ENCODE measurements at places on chromosomes 12 and 14.

DNA sequence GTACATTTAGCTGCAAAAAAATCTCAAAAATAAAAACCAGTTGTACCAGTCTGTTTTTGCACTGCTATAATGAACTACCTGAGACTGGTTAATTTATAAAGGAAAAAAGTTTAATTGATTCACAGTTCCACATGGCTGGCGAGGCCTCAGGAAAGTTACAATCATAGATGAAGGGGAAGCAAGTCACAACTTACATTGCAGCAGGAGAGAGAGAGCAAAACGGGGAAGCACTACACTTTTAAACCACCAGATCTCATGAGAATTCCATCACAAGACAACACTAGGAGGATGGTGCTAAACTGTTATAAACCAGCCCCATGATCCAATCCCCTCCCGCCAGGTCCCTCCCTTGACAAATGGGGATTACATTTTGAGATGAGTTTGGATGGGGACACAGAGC lies 186.0 kb downstream of the TMTC3 start:
- DNase-seq: no peak

DNA sequence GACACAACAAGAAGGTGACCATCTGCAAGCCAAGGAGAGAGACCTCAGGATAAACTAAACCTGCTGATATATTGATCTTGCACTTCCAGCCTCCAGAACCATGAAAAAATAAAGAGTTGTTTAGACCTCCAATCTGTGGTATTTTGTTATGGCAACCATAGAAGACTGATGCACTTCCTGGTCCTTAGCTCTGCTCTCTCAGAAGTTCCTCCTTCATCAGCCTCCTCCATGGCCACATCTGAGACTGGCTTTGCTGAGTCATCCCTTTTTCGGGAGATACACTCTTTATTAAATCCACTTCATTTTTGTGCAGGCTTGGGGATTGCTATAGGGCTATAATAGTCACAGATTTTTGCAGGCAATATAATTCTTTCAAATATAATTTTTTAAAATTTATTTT lies 89.6 kb upstream of the ATF7IP start:
- DNase-seq: no peak

- DNase-seq: no peak
These were observed 60.2 kb downstream of the STAB2 start for GRCh38 chr12:103647267-103647666.

DNA sequence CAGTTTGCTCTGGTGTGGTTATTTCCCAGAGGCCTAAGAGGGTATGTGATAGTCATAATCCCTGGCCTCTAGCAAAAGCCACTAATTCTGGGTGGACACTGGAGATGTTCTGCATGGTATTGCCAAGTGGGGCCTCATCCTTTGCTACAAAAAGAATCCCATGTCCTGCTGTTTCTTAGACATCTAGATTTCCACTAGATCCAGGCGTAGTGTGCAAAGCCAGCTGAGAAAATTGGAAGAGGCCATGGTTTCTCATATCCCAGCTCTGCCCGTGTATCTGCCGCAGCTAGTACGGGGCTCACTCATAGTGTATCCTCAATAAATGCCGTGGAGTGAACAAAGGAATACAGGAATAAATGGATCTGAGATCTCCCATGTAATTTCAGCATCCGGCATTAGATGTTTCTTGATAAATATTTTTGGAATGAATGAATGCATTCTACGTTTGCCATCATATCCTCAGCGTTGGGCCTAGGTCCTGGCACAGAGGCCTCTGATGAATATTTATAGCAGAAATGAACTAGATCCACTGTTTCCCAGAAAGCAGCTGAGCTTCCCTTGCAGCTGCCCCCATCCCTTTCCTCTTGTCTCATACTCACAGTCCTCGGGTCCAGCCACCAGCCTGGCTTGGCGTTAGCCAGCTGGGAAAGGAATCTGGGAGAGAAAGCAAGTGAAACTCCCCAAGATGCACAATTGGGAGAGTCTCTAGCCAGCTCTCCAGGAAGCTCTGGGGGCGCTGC lies 76.3 kb upstream of the NOS1 start:
- DNase-seq: no peak

GRCh38 chr12:63307849-63308248 lies 156.8 kb upstream of the AVPR1A start:
- DNase-seq: no peak

DNA sequence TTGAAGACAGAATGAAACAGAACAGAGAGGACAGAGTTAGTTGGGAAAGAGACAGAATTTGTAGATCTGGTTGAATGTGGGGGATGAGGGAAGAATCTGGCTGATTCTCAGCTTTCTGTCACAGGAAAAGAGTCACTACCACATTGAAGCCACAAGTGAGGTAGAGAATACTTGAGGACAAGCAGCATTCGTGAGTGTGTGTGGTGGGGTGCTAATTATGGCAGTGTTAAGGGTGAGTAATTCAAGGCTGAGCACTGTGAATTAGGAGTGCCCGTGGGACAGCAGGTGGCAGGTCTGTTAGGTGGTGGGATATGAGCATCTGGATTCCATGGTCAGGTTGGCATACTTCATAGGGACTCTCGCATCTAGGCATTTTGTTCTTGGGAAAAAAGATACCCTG lies 347.4 kb upstream of the PRICKLE1 start:
- DNase-seq: no peak

DNA sequence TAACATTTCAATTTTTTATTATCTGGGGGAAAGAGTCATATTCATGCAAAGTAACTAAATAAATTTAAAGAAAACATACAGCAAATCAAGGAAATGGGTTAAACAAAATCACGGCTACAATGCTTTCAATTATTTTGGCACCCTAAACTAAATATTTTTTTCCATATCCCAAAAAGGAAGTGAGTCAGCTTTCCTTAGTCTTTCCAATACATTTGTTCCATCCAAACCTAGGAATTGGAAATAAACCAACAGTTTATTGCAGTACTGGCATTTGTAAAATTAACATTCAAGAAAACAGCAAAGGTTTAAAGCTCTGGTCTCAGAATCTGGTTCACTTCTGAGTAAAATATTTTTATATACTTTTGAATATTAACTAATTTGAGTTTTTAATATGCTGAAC lies 89.2 kb downstream of the BCL2L14 start:
- no peak for DNase-seq

GRCh38 chr12:116896411-116896924 lies 14.3 kb upstream of the FBXW8 start:
- no peak for DNase-seq

DNA sequence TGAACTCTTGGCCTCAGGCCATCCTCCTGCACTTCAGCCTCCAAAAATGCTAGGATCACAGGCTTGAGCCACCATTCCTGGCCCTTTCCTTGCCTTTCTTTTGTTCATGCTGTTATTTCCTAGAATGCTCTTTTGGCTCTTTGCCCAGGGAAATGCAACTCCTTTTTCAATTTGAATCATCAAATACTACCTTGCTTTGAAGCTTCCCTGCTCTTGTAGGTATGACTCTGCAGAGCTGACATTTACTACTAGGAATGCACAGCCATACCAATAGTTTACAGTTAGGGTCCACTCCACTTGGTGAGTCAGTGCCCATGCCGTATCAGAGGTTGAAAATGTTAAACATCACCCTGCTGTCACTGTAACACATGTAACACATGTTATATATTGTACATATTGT lies 107.0 kb upstream of the CRY1 start:
- no peak for DNase-seq

GRCh38 chr12:120095736-120096135 lies 20.8 kb downstream of the RAB35 start:
- no peak for DNase-seq

DNA sequence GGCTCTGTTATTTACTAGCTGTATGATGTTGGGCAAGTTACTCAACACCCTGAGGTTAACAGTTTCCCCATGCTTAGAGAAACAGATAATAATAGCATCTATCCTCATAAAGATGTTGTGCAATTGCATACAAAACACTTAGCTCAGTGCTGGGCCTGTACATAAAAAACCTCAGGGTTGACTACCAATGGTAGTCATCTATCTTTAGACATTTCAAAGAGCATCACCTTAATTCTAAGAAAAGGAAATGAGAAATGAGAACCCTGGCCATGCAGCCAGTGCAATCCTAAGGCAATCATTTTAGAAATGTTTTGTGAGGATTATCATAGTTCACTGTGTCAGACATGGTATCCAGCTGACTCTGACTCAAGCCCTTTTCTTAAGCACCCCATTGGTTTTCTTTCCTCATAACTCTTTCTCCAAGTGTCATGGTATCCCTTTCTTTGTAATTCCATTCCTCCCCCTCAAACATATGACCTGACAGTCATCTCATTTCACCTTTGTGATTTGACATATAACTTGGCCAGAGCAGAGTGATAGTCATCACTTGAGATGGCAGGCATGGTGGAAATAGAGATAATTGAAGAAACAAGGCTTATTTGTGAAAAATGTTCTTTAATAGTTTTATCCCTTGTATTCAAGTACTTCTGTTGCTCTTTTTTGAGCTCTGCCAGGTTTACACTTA lies 29.5 kb upstream of the OSBPL8 start:
- DNase-seq: no peak

DNA sequence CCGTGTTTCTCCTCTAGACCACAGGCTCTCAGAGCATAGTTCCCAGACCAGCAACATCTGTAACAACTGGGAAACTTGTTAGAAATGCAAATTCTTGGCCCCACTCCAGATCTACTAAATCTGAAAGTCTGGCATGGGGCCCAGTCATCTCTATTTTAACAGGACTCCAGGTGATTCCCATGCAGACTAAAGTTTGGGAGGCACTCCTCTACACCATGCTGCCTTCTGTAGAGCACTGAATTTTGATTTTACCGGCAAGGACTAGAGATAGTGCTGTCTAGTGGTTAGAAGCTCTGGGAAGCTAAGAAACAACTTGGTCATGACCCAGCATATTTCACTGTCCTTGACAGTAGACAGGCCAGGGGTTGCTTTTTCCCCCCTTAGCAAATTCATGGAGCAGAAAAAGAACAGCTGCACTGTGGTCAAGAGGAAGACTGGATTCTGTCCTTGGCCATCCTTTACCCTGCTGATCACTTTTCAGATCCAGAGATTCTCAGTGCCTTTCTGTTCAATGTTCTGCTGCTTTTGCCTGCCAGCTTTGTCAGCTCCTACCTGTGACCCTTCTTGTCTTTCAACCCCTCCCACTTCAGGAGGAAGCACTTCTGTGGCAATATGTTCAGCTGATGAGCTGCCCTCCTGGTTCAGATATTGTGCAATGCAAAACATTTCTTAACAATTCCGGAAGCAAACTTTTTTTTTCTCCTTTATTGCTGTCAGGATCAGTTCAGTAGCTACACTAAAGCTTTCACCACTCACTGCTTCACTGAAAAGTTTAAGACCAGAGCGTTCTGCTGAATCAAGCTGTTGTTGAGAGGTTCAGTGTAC lies 133.8 kb upstream of the NUDT4 start:
- DNase-seq: no peak

- DNase-seq: no peak
These were observed 55.7 kb upstream of the BCL11B start for GRCh38 chr14:99327458-99328250.

GRCh38 chr14:24378981-24379906 lies 11.3 kb downstream of the NFATC4 start:
- no peak for DNase-seq

- peak; percentile 22 for DNase-seq
These were observed 100.8 kb downstream of the PPM1A start for GRCh38 chr14:60349663-60350365.

GRCh38 chr14:20419419-20419818 lies 6.1 kb upstream of the TEP1 start:
- DNase-seq: no peak

- peak; percentile 42 for DNase-seq
These were observed 107.0 kb downstream of the PTCSC3 start for GRCh38 chr14:36069535-36069900.

GRCh38 chr12:52442600-52443061 lies 8.5 kb upstream of the KRT75 start:
- DNase-seq: peak; percentile 60

GRCh38 chr12:80778005-80778541 lies 61.4 kb downstream of the MYF5 start:
- DNase-seq: no peak

DNA sequence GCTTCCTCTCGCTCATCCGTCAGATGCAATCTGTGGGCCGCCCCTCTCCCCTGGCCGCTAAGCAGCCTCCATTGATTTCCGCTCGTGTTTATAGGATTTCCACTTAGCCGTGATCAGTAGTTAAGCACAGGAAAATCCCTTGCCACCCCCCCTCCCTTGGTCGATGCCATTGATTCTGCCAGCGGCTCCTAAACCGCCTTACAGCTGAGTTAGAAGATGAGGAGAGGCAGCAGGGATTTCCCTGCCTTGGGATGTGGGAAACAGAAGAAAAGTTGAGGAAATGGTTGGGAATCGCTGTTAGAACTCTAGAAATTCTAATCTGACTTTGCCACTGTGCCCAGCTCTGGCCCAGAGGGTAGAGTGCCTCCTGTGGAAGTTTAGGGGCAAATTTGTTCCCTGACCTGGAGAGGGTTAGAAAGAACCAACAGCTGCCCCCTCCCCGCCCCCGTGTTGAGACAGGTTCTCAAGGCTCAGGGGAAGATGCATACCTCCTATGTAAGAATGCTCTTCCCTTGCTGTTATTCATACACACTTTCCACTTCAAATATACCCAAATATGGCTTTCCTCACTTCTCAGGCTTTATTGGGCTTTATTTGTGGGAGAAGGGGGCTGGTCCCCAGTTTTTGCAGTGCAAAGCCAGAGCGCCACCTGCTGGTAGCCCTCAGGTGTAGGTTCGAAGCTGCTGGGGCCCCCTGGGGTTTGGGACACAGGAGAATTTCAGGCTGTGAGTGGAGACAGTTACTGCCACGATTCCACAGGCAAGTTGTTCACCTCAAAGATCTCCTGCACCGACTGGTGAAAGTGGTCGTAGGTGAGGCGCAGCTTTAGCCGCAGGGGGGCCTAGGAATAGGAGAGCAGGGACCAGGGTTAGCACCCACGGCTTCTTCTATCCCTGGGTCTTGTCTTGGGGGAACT lies 3.2 kb downstream of the THTPA start:
- peak; percentile 86 for DNase-seq

DNA sequence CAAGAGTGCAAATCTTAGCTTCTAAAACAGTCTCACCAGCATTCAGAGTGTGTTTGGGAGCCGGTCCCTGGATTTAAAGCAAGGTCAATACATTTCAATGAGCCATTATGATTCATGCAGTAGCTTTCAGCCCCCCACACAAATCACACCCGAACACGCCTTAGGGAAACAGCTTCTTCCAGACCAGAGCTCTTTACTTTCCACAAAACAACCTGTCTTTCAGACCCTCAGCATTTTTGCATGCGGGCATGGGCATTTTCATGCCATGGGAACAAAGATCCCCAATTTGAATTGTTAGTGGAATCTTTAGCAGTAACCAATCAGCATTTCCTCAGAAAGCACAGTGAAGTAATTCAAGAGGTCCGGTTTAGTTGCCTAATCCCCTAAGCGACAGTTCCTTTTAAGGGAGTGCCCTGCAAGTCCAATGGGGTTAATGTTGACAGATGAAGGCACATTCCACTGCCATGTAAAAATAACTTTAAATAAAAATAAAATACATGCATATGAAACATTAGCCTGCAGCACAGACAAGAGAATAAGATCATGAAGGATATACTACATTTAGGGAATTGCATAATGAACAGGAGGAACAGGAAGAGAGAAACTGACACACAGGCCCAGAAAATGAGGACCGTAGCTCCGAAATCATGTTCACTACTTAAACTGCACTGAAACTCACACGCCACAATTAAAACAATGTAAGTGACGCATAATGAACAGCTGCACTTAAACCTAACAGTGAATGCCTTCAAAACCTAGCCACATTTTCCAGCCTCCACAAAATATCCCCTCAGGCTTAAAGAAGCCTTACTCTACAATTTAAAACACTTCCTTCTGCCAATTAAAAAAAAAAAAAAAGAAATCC lies 4.0 kb downstream of the VPS37B start:
- no peak for DNase-seq
